ENCODE measurements at places on chromosomes 16 and 17.

GRCh38 chr17:36673637-36674277 lies 72.4 kb downstream of the MRM1 start:
- DNase-seq, result no peak

DNA sequence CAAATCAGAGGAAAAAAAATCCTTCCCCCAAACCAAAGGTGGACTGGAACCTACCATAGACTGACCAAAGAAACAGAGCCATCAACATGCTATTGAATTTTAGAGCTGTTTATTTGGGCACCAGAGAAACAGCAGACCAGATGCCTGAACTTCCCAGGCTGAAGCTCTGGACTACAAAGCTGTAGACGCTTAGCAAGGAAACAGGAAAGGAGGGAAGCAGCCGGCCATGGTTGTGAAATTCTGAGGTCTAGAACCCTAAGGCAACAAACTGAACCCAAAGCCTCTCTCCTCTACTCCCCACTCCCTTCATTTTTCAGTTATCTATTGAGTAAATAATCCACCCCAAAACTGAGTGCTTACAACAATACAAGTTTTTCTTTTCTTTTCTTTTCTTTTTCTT lies 45.4 kb upstream of the MEIOC start:
- peak; percentile 10 for DNase-seq

DNA sequence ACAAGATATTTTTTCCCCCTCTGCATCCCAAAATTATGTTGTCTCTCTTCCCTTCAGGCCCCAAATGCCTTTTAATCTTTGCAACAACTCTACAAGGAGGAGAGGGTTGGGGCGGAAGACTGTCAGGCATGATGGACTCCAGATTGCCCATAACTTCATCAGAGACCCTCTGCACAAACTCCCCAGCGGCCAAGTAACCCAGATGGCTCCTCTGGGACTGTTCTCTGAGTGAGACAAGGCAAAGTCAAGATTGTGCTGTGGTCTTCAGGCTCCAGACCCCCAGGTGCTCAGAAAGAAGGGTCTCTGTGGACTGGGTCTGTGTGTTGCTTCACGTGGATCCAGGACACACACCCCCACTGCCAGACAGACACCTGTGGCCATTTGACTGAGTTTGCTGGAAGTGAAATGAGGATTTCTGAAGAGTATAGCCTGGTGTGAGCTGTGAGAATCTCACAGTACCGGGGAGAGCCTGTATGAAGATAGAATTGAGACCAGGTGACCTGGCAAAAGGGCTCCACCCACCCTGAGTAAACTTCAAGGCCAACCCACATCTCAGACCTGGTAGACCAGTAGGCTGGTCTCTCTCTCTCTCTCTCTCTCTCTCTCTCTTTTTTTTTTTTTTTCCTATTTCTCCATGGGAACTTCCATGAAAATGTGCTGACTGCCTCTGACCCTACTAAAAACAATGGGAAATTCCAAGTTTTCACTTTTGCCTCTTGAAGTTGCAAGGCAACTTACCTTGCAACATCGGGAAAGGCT lies 354.1 kb downstream of the SOX9 start:
- no peak for DNase-seq

GRCh38 chr16:12027558-12028287 lies 51.2 kb downstream of the SNX29 start:
- DNase-seq, result no peak

DNA sequence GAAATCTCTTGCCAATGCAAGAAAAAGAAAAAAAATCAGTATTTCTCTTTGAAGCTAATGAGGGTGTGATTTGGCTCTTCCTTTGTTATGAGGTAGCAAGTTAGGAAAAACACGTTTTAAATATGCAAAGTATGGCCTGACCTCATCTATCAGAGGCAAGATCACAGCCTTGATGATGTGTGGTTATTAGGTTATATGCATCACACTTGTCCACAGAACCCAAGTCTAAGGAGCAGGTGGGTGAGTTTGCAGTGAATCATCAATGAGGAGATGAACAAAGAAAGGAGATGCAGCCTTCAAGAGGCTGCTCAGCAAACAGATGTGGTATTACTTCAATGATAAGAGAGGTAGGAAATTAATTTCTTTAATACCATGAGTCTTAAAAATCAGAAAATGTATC lies 594.8 kb upstream of the CDH5 start:
- DNase-seq, result no peak

DNA sequence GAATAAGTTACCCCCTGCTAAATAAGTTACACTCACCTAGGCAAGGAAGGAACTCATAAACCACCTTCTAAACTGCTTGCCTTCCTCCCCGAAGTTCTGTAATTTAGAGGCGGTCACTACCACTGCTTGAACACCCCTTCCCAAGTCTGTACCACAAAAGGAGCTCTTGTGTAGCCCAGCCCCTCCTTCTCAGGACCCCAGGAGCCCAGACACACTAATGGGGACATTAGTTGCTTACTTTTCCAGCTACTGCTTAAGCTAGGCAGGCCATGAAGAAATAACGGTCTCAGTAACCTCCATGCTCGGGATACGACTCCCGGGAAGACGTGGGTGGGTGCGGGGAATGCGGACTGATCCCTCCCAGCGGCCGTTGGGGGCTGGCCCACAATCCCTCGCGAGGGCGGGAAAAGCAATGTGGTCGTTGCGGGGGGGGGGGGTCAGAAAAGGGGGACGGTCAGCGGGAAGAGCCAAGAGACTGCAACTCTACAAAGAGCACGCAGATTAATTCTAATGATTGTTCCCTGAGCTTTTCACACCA lies at the start of gene TEX14:
TEX14 (minus strand) TSS at position 345 of the 538 bp plus-strand sequence. CDS start 40,044 bp downstream, outside the sequence.
- no peak for DNase-seq

DNA sequence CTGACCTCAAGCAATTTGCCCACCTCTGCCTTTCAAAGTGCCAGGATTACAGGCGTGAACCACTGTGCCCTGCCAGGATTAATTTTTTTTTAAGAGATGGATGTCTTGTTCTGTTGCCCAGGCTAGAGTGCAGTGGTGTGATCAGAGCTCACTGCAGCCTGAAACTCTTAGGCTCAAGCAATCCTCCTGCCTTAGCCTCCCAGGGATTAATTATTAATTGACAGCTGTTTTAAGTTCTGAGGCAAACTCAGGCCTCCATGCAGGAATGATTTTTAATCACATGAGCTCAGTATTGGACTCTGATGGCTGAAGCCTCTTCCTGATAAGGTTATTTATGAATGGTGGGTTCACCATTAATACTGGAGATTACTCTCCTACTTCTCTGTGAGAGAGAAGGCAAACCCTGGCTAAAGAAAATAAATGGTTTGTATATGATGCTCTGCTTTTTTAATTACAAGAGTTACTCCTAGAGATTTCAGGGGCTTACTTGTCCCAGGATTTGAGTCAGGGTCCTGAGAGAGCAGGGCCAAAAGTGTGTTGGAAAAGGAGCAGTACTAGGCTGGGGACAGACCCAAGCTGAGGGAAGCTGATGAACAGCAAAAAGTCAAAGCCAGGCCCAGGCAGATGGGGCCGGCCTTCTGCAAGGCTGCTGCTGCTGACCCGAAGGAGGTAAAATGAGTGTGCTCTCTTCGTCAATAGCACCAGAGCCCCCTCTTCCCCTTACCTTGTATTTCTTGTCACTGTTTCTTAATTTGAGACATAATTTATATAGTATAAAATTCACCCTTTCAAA lies 56.9 kb upstream of the HAS3 start:
- DNase-seq, result no peak

- no peak for DNase-seq
Observed at GRCh38 chr17:40071313-40072039, 8.7 kb downstream of the THRA start.

All from HFFc6 (cell line).